ENCODE measurements at places on chromosomes 12 and 14. TPM values are rescaled to one million over a fixed set of nuclear protein-coding genes. Genes with fewer than 3 reads are reported as not detected.

ABCD2 gene
- total RNA-seq = 5.0 TPM

DNA sequence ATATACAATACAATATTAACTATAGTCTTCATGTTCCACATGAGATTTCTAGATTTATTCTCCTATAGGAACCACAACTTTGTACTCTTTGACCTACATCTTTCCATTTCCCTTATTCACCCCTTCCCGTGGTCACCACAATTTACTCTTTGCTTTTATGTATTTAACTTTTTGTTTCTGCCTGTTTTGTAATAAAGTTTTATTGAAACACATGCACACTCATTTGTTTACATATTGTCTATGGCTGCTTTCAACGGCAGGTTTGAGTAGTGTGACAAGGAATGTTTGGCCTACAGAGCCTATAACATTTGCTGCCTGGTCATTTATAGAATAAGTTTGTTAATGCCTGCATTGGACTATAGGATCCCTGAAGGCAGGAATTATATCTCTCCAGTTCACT, 231.1 kb downstream of the CRADD start:
- H3K4me1 ChIP-seq = no peaks in the 10 kb centered on the region
- no peak overlapping the region for H3K27ac ChIP-seq
- no peak overlapping the region for H3K4me3 ChIP-seq
- no peaks in the 10 kb centered on the region for H3K27me3 ChIP-seq

DNA sequence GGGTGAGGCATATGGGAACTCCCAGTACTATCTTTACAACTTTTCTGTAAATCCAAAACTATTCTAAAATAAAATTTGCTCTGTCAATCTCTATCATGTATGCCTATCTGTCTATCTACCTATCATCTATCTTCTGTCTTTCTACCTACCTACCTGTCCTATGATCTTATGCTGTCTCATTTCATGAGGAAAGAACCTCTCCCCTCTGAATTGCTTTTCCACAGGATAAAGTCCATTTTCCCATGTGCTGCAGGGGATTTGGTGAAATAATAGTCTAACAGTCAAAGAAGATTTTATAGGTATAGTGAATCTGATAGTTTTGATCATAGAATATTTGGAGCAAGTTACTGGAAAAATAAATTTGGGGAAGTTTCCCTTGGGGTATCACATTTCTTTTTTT, 86.8 kb upstream of the RIC8B start:
- DNase-seq = no peak
- H3K27ac ChIP-seq = no peak overlapping the region
- H3K36me3 ChIP-seq = no peaks in the 10 kb centered on the region

- H3K27ac ChIP-seq = no peak overlapping the region
- H3K4me1 ChIP-seq = no peaks in the 10 kb centered on the region
- H3K27me3 ChIP-seq = no peaks in the 10 kb centered on the region
- H3K4me3 ChIP-seq = no peak overlapping the region
- H3K36me3 ChIP-seq = no peaks in the 10 kb centered on the region
Observed at GRCh38 chr14:58138714-58139482, 13.1 kb downstream of the ARMH4 start.

DNA sequence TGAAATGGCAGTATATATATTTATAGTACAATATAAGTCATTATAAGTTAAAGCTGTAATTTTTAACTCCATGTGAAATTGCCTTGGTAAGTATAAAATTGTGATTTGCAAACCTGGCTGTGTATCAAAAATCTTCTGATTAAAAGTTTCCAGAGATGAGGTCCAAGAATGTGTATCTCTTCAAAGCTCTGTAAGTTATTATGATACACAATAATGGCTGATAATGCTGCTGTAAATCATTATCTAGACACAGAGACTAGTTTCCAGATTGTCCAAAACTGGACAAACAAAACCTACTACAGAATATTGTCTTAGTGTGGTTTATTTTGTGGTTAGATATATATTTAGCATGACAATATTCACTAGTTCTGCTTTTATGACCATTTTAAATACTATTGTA, 514.8 kb downstream of the SLC6A15 start:
- DNase-seq = no peak
- no peak overlapping the region for H3K27ac ChIP-seq
- no peaks in the 10 kb centered on the region for H3K4me1 ChIP-seq
- H3K36me3 ChIP-seq = no peaks in the 10 kb centered on the region
- H3K4me3 ChIP-seq = no peak overlapping the region

GRCh38 chr12:20368651-20369304, 441 bp downstream of the PDE3A start:
- DNase-seq = no peak
- H3K4me3 ChIP-seq = no peak overlapping the region
- H3K27me3 ChIP-seq = no peaks in the 10 kb centered on the region
- no peak overlapping the region for H3K27ac ChIP-seq
- no peaks in the 10 kb centered on the region for H3K36me3 ChIP-seq

- DNase-seq = no peak
- no peaks in the 10 kb centered on the region for H3K27me3 ChIP-seq
- no peak overlapping the region for H3K27ac ChIP-seq
- H3K4me3 ChIP-seq = no peak overlapping the region
Observed at GRCh38 chr14:22434030-22434429, 155.0 kb downstream of the DAD1 start.

All from CD8-positive, alpha-beta memory T cell (primary cell).